ENCODE measurements at places on chromosomes 7 and 10. TPM values are rescaled to one million over a fixed set of nuclear protein-coding genes. Genes with fewer than 3 reads are reported as not detected.

GRCh38 chr10:108787932-108788331 is 1135.4 kb downstream of the XPNPEP1 start:
- no peak for DNase-seq

- no peak for DNase-seq
These were observed 746 bp downstream of the ARL5B start for GRCh38 chr10:18659819-18660535.

GRCh38 chr7:144606261-144606660 is 202.8 kb upstream of the NOBOX start:
- no peak for DNase-seq

DNA sequence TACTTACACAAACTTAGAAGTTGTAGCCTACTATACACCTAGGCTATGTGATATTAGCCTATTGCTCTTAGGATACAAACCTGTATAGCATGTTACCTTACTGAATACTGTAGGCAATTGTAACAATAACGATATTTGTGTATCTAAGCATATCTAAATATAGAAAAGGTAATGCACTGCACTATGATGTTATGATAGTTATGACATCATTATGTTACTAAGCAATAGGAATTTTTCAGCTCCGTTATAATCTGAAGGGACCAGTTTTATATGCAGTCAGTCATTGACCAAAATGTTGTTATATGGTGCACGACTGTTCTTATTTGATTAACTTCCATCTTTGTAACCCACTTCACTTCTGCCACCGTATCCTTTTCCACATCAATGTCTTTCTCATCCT is 62.0 kb downstream of the CCSER2 start:
- DNase-seq = no peak

DNA sequence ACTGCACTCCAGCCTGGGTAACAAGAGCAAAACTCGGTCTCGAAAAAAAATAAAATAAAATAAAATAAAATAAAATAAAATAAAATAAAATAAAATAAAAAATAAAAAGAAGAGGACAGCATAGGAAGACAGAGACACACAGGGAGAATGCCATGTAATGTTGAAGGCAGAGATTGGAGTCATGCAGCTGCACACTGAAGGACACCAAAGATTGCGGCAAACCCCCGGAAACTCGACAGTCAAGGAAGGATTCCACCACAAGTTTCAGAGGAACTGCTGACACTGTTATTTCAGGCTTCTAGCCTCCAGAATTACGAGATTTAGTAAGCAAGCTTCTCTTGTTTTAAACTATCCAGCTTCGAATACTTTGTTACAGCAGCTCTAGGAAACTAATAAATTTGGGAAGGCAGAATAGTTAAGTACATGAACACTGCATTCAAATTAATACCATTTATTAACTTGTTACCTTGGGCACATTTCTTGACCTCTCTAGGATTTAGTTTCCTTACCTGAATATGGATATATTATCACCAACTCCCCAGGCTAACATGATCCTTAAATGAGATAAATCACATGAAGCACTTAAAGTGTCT is 9.5 kb downstream of the CPED1 start:
- no peak for DNase-seq

SVIL gene
- total RNA-seq = 8.5 TPM

HOXA10 gene
- not detected for total RNA-seq

GRCh38 chr10:68327889-68328786 is 3.7 kb upstream of the HNRNPH3 start:
- no peak for DNase-seq

Data from activated naive CD8-positive, alpha-beta T cell treated with anti-CD3 and anti-CD28 coated beads for 36 hours (primary cell).